Naive thymus-derived CD4-positive, alpha-beta T cell (primary cell): ENCODE measurements at places on chromosomes 2 and 18. TPM values are rescaled to one million over a fixed set of nuclear protein-coding genes. Genes with fewer than 3 reads are reported as not detected.

- no peak overlapping the region for H3K27ac ChIP-seq
- no peak for DNase-seq
- peaks cover 19% of the 10 kb centered on the region for H3K36me3 ChIP-seq
These were observed 16.1 kb downstream of the CEBPZ start for GRCh38 chr2:37215250-37215649.

DNA sequence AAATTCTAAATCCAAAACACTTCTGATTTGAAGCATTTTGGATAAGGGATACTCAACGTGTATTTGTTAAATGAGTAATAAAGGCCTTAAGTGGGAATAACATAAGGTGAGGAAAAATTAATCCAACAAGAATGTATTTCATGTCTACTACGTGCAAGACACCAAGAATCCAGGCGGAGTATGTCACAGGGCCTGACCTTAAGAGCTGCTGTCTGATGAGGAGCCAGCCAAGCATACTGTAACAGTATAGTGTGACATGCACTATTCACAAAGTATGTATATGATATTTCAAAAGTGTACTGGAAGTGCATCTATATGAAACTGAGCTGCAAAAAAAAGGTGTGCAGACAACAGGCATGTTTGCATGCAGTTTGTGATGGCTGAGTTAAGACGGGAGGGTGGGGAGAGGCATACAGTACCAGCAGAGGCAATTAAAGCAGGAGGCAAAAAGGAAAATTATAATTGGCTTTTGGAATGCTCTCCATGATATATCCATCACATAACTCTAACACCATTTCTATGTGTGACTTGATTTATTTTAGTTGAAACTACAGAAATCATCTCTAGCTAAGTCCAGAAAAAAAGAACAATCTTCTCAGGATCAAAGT, 18.2 kb downstream of the IWS1 start:
- no peak for DNase-seq
- H3K4me1 ChIP-seq = peaks cover 6% of the 10 kb centered on the region
- no peak overlapping the region for H3K4me3 ChIP-seq
- no peak overlapping the region for H3K27ac ChIP-seq
- H3K36me3 ChIP-seq = peaks cover 19% of the 10 kb centered on the region

GRCh38 chr2:171469176-171469575, 35.1 kb downstream of the DCAF17 start:
- no peak overlapping the region for H3K4me3 ChIP-seq
- H3K36me3 ChIP-seq = peaks cover 4% of the 10 kb centered on the region
- H3K27ac ChIP-seq = no peak overlapping the region
- no peak for DNase-seq
- H3K4me1 ChIP-seq = no peaks in the 10 kb centered on the region
- no peaks in the 10 kb centered on the region for H3K27me3 ChIP-seq

GRCh38 chr2:3805201-3805939, 102.0 kb downstream of the DCDC2C start:
- no peaks in the 10 kb centered on the region for H3K36me3 ChIP-seq
- no peak overlapping the region for H3K27ac ChIP-seq
- H3K4me1 ChIP-seq = no peaks in the 10 kb centered on the region
- DNase-seq = no peak
- no peaks in the 10 kb centered on the region for H3K27me3 ChIP-seq
- H3K4me3 ChIP-seq = no peak overlapping the region

DNA sequence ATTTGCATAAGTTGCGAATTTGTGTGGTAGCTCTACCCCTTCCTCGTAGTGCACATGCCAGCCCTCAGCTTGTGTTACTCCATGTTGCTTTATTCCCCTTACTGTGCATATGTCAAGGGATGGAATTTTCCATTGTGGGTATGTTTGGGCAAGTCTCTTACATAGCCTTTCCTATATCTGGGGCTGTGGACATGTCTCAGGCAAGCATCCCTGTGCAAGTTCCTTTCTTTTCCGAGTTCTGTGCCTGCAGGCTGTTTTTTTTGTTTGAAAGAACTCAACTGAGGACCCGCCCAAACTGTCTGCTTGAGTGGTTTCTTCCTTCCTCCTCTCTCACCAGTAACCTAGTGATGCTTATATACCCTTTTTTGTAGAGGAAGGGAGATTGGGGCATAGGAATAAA, 1739.1 kb upstream of the PIK3C3 start:
- H3K27ac ChIP-seq = no peak overlapping the region
- H3K27me3 ChIP-seq = no peaks in the 10 kb centered on the region
- H3K4me3 ChIP-seq = no peak overlapping the region
- no peak for DNase-seq

DNA sequence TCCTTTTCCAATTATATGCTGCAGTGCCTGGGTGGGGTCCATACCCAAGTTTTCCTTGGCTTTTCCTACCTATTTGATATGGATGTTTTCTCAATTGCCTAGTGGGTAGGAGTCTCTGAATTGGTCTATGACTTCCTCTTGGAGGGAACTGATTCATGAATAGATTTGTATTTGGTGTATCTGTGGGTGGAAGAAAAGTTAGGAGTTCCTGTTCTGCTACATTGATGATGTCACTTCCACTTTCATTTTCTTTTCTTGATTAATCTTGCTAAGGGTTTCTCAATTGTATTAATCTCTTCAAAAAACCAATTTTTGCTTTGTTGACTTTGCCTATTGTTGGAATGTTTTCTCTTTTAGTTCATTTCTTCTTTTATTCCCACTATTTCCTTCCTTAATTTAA, 37.4 kb upstream of the SLC9A2 start:
- H3K27me3 ChIP-seq = no peaks in the 10 kb centered on the region
- H3K27ac ChIP-seq = no peak overlapping the region
- H3K36me3 ChIP-seq = no peaks in the 10 kb centered on the region
- no peak overlapping the region for H3K4me3 ChIP-seq

DNAH7 gene
- not detected for total RNA-seq
